ENCODE measurements at places on chromosomes 13 and 19.

GRCh38 chr19:54415901-54416673, 823 bp downstream of the TTYH1 start:
- no peak for DNase-seq

GRCh38 chr19:20558011-20558410, 7.6 kb downstream of the ZNF737 start:
- no peak for DNase-seq

GRCh38 chr19:3398114-3398899, 31.9 kb downstream of the NFIC start:
- no peak for DNase-seq

DNA sequence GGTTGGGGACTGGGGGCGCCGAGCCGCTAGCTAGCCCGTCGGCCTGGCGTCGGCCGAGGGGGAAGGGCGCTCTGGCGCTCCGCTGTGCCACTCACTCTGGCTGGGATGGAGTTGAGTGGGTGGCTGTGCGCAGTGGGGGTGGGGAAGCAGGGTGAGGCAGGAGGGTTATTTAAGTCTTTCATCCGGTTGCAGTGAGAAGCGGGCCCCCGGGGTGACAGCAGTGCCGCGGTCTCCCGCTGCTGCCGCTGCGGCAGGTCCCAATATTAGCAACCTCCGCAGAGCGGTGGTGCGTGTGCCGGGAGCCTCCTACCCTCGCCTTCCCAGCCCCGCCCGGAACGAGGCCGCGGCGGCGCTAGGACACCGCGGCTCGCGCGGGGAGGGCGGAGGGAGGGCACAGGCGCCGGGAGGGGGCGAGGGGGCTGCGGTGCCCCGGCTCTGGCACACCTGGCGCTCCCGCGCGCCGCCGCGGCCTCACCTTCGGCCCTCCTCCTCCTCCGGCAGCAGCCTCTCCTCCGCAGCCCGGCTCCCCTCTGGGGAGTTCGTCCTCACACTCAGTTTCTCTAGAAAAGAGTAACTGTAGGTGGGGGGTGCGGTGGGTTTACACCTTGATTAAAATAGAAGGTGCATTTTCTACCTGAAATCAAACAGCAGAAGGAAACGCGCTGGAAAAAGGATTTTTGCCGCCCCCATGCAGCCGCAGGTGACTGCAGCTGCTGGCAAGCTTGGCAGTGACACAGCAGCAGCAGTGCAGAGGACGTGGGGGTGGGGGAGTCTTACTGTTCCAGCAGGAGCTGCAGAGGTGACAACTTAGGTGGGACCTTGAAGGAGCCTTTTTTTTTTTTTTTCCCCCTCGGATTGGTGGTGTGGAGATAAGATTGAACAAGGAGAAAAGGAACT, 4.5 kb downstream of the FGF9 start:
- DNase-seq: no peak

- no peak for DNase-seq
Observed at GRCh38 chr19:8245869-8246835, 37.0 kb downstream of the CERS4 start.

GRCh38 chr13:44758630-44759383, 182.7 kb upstream of the TSC22D1 start:
- DNase-seq: no peak

DNA sequence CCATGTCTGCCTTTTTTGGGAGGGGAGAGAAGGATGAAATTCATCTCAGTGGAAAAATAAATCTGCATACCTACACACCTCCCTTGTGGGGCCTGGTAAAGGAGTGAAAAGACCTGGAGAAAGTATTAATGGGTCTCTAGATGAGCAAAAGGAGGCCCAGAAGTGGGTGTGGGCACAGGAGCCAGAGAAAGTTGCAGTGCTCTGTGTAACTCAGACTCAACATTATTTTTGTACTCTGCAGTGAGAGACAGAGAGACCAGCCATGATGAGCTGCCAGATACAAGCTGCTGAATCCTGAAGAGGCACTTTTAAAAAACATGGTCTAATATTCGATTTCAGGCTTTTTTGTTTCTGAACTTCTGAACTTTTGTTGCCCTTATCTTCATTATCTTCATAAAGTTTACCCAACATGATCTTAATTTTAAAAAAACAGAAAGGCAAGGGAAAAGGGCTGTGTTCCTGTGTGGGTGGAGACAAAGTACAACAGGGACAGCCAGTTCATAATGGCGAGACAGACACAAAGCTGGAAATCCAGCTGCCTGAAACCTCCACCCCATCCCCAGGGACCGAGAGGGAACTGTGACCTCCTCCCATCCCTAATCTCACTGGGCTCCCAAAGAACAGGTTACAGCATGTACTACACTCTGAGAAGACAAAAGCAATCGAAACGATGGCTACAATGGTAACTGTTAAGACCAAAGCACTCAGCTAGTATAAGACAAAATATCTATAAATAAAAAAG, 77.2 kb downstream of the KLF12 start:
- no peak for DNase-seq

- DNase-seq: no peak
Observed at GRCh38 chr13:44710576-44710975, 134.4 kb upstream of the TSC22D1 start.

DNA sequence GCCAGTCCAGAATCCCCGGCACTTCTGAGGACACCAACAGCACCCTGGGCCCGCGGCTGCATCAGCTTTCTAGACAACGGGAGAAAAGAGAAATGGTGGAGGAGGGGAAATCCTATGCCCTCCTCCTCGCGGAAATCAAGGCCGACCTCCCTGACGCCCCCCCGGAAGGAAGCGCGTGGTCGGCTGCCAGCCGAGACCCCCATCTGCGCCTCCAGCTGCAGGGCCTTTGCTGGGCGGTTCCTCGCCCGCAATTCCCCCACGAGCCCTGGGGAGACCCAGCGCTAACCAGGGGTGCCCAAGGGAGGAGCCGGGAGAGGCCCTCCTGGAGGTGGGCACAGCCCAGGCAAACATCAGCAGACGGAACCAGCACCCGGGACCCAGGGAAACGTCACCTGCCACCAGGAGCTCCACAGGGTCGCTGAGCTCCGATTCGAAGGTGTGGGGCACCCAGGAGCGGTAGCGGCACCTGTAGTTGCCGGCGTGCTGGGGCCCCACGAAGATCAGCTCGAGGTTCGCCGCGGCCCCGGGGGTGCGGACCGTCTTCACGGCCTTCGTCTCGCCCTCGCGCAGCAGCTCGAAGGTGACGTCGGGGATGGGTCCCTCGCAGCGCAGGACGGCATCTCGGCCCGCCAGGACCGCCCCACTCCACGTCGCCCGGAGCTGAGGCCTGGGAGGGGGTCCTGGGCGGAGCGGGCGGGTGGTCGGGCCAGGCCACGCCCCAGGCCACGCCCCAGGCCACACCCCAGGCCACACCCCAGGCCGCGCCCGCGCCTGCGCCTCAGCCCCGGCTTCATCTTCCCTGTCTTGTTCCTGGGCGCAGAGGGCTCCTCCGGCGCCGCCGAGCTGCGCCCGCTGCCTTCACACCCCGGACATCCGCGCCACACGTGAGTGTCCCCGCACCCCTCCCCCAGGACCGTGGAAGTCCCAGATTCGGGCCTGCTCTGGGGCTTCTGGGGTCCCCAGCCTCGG, 6.0 kb downstream of the A1BG start:
- DNase-seq: peak; percentile 66

DNA sequence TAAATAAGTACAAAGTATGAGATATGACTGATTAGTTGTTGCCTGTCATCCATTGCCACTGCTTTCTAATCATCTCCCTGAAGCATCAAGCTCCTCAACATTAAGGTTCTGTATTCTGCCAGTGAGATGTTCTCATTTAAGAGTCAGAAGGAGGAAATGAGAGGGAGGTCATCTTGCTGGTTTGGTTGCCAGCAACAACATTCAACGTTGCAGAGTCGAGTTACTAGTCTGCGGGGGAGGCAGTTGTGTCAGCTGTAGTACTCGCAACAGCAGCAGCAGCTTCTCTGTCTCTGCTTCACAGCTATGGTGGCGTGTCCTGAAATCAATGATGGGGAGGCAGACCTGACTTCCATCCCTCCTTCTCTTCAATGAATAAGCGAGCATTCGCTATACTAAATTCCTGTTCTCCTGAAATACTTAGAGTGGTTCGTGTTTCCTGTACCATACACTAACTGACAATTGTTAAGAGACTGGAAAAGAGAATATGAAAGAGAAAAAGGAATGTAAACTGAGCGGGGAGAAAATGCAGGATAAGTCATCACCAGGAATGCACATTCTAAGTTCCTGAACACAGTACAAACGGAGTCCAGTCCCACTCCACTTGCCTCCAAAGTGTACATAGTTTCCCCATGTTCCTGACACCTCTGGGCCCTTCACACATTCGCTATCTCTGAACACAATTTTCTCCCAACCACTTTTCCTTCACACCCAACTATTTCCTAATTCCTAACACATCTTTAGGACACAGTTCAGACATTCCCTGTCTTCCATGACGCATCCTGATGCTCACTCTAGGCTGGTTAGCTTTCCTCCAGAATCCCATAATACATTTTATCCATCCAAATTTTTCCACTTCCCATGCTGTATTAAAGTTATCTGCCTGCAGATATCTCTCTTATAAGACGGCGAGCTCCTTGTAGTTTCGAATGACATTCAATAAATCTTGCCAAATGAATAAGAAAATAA, 263.0 kb downstream of the KLF12 start:
- no peak for DNase-seq

- DNase-seq: no peak
Observed at GRCh38 chr13:113886561-113887112, 22.8 kb upstream of the GAS6 start.

- no peak for DNase-seq
Observed at GRCh38 chr13:79674765-79675515, 194.0 kb downstream of the NDFIP2 start.

- DNase-seq: no peak
Observed at GRCh38 chr19:7515645-7516151, at the start of gene ZNF358. ZNF358 (plus strand) TSS chr19:7516103; CDS start chr19:7519243, 3,140 bp downstream.

DNA sequence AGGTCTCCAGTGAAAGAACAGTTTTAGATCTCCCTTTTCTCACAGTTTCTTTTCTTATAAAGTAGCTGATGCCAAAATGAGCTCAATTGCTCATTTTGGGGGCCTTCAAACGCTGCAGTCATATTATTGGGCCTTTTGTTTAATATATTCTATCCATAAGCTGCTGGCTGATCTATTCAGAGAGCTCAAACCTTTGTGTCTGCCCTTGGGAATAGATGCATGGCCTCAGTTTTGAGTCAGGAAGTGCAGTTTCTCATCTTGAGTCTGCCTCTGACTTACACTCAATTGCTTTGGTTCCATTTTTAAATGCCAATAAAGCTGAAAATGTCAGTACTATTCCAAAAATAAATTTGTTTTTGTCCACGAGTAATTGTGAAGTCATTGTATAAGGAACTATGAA, 468.9 kb downstream of the KLF12 start:
- DNase-seq: no peak

DNA sequence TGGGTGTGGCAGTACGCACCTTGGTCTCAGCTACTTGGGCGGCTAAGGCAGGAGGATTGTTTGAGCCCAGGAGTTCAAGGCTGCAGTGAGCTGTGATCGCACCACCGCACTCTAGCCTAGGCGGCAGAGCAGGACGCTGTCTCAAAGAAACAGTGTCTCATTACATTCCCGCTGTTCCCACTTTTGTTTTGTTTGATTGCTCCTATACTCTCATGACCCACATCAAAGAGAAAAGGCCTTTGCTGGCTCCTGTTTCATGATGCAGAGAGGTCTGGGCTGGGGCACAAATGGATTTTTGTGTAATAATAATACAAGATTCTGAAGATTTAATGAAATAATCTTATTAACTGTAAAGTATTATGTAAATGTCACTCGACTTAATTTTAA, 85.7 kb downstream of the LACC1 start:
- DNase-seq: no peak

- no peak for DNase-seq
Observed at GRCh38 chr13:51999510-51999911, 11.7 kb downstream of the ATP7B start.

- DNase-seq: no peak
Observed at GRCh38 chr13:93861818-93862217, 617.7 kb downstream of the DCT start.

DNA sequence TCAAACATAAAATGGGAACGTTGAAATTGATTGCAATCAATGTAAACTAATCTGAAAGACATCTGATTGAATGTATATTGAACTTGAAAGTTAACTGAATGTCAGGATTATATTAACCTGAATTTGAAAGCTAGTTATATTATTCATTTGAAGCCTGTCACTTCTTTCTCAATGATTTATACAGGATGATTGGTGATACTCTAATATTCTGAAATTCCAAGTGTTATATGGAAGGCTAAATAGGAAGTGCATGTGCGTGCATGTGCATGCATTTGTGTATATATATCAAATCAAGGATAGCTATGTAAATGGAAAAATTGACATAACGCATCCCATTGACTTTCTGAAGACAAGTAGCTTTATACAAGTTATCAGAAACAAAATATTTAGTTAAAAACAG, 143.3 kb downstream of the LMO7 start:
- no peak for DNase-seq

GRCh38 chr13:108003626-108004025, 211.7 kb downstream of the LIG4 start:
- DNase-seq: no peak

DNA sequence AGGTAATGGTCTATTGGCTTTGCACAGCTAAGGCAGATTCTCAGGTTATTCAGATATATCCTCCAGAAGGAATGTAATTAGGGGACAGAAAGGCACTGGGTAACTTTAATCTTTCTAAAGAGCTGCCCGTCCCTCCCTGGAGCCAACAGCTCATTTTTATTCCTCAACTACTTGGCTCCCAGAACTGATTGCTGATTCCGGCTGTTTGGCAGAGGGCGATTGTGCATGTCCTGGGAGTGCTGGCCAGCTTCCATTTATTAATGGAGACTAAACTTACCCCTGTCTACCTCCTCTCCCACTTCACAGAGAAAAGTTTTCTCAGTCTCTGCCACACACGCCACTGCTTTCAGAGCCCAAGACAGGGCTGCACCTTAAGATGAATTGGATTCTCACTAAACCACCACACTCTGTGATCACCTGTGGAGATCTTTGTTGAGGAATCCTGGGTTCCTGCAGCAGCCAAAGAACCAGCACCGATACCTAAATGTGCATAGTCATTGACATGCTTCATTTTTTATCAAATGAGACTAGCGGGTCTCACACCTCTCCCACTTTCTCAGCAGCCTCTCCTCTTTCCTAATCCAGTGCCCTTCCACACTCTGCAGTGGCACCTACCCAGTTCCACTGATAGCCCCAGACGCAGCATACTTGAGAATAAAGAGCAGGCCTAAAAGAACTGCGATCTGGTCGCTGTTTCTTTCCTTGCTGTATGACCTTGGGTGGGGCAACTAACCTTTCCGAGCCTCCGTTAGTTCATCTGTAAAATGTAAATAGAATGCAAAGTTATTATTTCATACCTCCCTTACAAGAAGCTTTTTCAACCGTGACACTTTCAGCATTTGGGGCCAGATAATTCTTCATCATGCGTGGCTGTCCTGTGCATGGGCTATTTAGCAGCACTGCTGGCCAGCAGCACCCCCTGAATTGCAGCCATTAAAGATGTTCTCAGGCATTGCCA, 648.7 kb downstream of the UQCRFS1 start:
- DNase-seq: no peak

DNA sequence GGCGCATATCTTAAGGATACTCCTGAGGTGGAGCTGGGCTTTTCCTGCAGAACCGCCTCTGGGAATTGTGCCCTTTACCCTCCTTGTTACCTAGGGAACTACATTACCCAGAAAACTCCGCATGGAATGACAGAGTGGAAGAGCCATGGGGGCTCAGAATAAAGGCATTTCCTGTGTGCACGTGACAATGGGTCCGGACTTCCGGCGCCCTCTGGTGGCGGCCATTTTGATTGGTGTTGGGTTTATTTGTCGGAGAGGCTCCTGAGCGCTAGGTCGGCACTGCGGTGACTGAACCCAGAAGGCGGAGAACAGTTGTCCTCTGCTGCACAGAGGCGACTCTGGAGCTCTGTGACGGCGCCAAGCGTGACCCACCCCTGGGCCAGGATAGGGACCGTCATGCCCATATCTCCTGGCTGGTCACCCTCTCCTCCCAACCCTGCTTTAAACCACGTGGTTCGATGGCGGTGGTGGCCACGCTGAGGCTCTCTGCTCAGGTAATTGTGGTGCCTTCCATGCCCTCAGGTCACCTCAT, at the start of gene ZNF587B:
TSS of gene ZNF587B (plus strand) at position 229 of the 532 bp plus-strand sequence. CDS start at position 459, 230 bp downstream.
- peak; percentile 61 for DNase-seq
